ENCODE measurements at places on chromosomes 5 and 9.

GRCh38 chr5:132050661-132051552 lies 9.5 kb upstream of the IL3 start:
- no peak for DNase-seq

GRCh38 chr5:14385019-14385418 lies 196.6 kb upstream of the OTULINL start:
- no peak for DNase-seq

DNA sequence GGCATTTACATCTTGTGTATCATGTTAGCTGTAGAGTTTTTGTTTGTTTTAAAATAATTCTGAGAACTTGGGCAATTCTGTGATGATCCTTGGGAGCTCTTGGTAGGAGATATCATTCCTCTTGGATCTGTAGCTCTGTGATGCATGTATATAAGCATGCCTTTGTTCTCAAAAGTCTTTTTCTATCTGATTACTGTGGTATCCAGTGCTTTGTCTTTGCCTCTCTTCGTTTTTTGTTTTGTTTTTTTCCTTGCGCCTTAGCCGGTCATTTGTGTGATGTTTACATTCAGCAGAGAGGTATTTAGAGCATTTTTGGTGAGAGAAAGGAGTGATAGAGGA lies 110.0 kb downstream of the PAM start:
- DNase-seq: no peak

- DNase-seq: no peak
Observed at GRCh38 chr9:113628621-113629020, 165.1 kb downstream of the RGS3 start.

GRCh38 chr5:51387884-51388275 lies 4.6 kb downstream of the ISL1 start:
- no peak for DNase-seq
